ENCODE measurements at places on chromosomes 12 and 14. TPM values are rescaled to one million over a fixed set of nuclear protein-coding genes. Genes with fewer than 3 reads are reported as not detected.

ANKRD33 gene
- total RNA-seq = not detected

KLRF1 gene
- total RNA-seq = not detected

LTBR gene
- total RNA-seq = 0.82 TPM

PLBD1 gene
- total RNA-seq = 0.15 TPM

FOXN4 gene
- not detected for total RNA-seq

CFAP73 gene
- total RNA-seq = 0.38 TPM

C3AR1 gene
- 0.80 TPM for total RNA-seq

OVCH1 gene
- total RNA-seq = not detected

IQSEC3 gene
- 1.8 TPM for total RNA-seq
